ENCODE measurements at places on chromosomes 6 and 20.

GRCh38 chr6:48985025-48985424 is 478.0 kb downstream of the MMUT start:
- DNase-seq: no peak

DNA sequence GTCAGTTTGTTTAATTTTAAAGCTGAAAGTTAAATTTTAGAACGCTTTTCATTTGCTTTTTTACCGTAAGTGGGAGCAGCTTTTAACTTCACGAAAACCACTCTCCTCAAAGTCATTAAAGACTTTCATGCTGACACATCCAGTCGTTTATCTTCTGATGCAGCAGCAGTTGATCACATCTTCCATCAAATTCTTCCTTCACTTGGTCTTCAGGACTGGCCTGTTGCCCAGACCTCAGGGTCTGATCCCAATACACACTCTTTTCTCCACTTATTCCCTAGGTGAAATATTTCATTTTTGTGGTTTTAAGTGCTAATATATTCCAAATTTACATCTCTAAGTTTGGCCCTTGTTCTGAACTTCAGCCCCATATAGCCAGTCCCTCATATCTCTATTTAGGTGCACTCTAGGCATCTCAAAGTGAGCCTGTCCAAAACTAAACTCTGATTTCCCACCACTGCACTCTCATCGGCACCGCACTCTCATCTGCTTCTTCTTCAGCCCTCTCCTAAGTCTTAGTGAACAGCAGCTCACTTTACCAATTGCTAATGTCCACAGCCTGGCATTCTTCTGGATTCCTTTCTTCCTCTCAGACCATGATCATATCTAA is 20.4 kb downstream of the AFDN start:
- no peak for DNase-seq

DNA sequence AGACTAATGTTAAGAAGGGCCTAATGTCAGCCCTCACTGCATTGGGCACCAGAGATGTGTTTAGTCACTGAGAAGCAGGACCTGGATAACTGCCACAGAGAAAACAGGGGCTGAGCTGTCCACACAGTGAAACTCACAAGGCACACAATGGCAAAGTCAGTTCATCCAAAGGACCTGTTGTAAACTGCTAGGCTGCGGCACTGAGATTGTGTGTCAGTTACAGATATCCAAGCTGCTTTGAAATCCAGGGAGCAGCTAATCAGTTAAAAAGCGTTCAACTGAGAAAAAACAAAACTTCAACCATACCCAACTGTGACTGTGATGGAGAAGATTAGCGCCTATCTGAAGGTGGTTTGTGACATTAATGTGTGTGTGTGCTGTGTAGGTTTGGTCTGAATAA is 27.8 kb upstream of the TMEM14A start:
- no peak for DNase-seq

- DNase-seq: no peak
Measured at GRCh38 chr6:130447374-130447773, 81.6 kb downstream of the TMEM200A start.

- DNase-seq: no peak
Measured at GRCh38 chr6:89471287-89471867, 38.4 kb downstream of the ANKRD6 start.

DNA sequence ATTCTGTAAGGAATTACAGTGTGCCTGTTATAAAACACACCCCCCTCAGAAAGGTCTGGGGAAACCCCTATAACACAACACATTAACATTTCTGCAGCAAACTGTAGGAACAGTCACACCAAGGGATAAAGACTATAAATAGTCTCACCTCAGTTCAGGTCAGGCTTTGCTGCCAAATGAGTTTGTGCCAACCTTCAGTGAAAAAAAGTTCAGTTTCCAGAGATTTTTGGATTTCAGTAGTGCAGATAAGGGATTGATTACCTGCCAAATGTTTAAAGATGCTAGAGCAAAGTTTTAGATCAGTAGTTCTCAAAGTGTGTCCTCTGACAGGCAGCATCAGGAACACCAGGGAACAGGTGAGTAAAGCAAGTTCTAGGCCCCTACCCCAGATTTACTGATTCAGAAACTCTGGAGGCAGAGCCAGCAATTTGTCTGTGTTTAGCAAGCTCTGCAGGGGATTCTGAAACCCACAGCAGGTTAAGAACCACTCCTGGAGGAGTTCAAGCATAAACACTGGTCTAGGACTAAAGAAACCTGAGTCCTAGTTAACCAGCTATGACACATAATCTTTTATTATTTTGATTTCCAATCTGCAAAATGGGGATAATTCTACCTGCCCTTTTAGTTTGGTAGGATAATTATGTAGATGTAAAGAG is 111.0 kb downstream of the RCAN2 start:
- no peak for DNase-seq

DNA sequence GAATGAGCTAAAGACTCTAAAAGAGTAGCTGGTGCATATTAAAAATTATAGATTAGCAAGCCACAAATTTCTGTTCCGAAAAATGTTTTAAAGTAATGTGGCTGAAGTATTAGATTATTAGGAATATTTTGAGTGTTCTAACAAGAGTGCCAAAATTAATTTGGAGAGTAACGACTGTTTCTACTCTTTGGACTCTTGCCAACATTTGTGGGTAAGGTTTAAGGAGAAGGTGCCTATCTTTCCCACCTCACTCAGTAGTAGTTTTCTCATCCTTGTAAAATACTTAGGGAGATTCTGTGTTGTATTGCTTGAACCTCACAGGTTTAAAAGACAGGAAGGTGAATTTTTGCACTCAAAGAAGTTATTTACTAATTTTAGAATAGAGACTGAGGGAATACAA is 5.0 kb downstream of the HSF2 start:
- no peak for DNase-seq

GRCh38 chr6:140893432-140893831 is 1239.3 kb upstream of the GJE1 start:
- no peak for DNase-seq

DNA sequence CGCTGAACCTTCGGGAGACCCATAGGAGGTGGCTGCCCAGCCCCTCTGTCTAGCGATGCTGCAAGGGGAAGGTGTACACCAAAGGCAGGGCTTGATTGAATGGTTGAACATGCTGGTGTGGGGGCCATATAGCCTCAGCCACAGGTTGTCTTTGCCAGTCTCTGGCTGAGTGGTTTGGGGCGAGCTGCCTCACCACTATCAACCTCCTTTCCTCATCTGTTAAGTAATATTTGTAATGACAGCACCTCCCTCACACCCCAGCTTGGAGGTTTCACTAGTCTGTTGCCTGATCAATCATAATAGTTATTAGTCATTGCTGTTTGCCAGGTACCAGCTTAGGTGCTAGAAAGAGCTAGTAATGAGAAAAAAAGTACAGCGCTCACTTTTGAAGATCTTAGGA is 11.8 kb upstream of the ZNF831 start:
- no peak for DNase-seq

DNA sequence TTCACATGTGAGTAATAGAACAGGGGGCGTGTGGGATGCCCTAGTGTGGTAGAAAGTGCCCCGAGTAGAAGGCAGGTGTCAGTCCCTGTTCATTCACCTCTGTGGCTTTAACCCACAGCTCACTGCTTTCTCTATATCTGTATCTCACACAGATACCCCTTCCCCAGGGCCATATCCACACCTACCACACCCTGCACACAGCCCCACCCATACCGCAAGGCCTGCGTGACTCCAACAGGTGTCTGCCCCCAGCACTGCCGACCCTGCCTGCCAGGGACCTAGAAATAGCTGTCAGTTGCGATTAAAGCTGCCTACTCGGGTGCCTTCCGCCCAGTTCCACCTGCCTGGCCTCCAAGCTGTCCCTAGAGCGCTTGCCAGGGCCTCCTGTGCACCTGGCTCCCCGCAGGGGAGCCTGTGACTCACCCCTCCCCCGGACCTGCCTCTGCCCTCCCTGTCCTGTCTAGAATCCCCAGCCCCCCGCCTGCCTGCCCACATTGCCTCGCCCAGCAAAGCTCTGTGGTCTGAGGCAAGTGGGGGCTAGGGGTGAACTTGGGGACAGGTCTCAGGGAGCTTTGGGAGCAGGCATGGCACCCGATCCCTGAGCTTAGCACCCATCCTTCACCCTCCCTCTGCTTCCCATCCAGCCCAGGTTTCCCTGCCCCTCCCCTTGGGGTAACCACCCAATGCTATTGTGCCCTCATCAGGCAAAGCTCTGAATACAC is 38.3 kb upstream of the ID1 start:
- no peak for DNase-seq

- DNase-seq: no peak
Measured at GRCh38 chr6:46203391-46204177, 32.8 kb upstream of the ENPP5 start.

DNA sequence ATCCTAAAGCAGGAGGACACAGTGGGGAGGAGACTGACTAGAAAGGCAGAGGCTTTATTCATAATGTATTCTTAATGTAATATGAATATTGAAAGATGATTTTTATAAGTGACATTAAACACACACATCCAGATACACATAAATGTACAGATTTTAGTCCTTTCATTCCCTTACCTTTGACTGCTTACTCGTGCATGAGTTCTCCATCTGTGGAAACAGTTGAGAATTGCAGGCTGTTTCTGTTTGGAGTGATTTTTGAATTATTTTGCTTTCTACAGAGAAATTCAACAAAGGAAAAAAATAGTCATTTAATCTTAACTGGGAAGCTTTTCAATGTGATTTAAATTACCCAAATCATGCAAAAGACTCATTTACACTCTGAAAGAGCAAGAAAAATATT is 136.5 kb downstream of the RIMS1 start:
- DNase-seq: no peak

DNA sequence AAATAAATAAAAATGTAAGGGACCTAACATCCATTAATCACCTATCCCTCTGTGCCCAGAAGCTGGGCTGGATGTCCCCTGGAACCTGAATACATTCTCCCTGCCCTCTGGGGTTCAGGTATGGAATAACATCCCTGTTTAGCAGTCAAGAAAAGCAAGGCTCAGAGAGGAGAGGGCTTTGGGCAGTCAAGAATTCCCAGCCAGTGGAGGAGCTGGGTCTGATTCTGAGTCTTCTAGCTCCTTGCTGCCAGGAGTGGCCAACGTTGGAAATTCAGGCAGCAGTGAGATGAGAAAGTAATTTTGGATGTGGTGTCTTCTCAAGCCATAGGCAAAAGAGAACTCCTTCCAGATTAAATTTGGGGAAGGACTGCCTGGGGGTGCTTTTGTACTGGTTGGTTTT is 42.6 kb upstream of the ZNFX1 start:
- DNase-seq: no peak

GRCh38 chr20:3846740-3847428 is at the start of gene MAVS:
Gene MAVS (plus strand): TSS chr20:3846834. CDS start chr20:3854625, 7,791 bp downstream.
- DNase-seq: peak; percentile 93

DNA sequence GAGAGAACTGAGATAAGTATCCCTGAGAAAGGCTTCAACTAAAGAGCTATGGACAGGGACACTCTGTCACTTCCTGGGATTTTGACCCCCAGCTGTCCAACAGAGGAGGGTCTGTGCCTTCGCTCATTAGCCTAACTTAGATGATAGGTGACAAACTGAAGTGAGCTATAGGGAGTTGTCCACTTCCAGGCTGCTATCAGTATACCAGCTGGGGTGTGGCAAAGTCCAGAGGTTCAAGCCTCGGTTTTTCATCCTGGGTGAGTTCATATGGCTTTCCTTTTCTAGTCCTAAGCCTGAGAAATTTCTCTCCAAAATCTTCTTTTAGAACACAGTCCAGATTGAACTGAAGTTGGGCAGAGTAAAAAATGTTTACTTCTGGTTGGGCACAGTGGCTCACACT is 5.9 kb upstream of the PAQR8 start:
- no peak for DNase-seq

DNA sequence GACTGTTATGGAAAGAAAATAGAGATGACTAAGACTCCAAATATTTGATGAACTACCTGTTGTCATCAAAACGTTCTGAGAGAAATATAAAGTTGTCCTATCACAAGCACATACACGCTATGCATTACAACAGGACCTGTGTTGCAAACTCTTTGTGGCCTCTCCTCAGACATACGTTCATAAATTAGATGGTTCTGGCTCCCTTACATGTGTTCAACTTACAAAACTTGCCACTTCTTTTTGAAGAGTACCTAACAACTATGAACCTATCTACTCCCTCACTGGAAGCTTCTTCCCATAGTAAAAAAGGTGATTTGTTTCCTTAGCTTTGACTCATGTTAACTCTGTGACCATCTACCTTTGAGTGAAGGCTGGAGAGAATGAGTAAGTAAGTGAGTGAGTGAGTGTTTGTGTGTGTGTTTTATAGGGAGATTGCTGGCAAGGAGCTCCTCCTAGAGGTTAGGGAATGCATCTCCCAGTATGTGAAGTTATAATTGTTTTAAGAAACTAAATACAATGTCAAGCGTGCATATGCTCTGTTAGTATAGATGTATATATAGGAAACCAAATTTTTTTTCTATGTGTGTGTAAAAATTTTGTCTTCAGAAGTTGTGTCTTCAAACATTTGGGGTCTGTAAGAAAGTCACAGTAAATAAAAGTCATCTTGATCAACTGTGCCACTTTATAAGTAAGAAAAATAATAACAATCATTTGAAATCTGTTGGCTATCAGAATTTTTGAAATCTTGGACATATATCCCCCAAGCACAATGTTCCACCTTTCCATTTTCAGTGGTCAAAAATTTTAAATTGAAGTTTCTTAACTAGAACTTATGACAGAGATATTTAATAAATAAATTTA is 1211.1 kb upstream of the GJE1 start:
- no peak for DNase-seq

- DNase-seq: peak; percentile 35
Measured at GRCh38 chr6:113414511-113414910, 442.6 kb upstream of the MARCKS start.

DNA sequence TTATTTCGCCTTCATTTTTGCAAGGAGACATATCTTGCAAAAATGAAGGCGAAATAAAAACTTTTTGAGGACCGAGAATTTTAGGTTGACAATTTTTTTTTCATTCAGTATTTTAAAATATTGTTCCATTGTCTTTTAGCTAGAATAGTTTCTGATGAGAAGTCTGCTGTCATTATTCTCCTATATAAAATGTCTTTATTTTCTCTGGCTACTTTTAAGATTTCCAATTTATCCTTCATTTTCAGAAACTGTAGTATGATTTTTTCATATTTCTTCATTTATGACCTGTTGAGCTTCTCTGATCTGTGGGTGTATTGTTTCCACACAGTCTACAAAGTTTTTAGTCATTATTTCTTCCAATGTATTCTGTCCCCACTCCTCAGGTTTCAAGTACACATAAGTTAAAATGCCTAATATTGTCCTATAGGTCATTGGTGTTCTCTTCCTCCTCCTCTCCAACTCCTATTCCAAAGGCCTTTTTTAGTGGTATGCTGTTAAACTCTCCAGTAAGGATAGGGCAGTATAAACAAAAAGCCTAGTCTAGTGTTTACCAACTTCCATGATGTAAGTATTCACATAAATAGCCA is 15.7 kb downstream of the AHI1 start:
- no peak for DNase-seq

- DNase-seq: no peak
Measured at GRCh38 chr6:105109955-105110895, 69.6 kb downstream of the POPDC3 start.

GRCh38 chr20:3751675-3752385 is 15.7 kb downstream of the ADISSP start:
- peak; percentile 51 for DNase-seq

GRCh38 chr20:44832724-44833123 is 22.4 kb upstream of the RIMS4 start:
- DNase-seq: no peak

- DNase-seq: no peak
Measured at GRCh38 chr6:21404577-21404976, 189.0 kb upstream of the SOX4 start.
